ENCODE measurements at places on chromosomes 11 and 22.

GRCh38 chr22:37343863-37344734 is 61.8 kb downstream of the CYTH4 start:
- DNase-seq: no peak

DNA sequence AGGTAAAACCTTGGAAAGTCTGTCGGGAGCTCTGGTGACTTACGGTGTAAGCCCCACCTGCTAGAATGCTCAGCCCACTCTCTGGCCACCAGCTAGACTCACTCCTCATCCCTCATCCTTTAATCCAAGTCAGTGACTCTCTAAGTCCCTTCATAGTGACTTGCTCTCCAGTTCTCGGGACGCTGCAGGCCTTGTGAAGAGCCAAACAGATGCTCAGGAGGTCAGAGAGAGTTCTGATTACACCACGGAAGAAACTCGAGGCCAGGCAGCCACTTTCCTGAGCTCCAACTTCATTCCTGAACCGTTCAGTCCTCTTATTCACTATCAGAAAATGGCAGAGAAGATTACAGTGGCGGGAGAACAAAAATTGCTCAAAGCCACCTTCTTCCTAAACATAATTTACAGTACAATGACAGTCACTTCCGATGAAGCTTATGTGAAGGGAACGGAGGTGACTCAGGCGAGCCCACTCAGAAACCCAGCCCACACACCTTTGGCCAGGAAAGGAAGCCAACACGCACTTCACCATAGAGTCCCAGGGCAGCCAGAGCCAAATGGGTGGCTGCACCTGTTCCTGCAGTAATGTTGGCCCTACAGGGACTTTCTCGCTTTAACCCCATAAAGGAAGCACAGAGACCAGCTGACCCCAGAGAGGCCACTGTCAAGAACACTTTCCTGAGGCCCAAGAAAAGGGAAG is 100.4 kb downstream of the GALNT18 start:
- DNase-seq: no peak

- DNase-seq: no peak
Measured at GRCh38 chr11:66476173-66476840, 3.9 kb upstream of the DPP3 start.

DNA sequence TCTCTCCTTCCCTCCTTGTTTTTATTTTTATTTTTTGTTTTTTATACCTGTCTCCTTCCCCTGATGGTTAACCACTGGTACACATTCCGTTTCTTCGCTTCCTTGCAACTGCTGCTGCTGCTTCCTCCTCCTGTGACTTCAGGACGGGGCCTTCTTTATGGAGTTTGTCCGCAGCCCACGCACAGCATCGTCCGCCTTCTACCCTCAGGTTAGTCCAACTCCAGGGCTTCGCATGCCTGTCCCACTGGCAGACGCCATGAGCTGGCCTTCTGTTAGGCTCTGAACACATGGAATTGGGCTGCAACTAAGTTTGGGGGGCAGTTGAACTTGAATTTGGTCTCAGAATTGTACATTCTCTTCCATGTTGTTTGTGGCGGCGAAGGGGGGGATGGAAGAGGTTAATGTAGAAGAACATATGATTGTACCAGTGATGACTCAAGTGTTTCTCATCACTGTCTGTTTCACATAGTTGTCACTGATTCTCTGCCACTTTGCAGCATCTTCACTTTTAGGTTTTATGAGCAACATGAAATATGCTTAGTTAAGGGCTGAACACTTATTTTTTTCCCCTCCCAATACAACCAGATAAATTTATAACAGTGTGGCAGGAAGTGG is 83.0 kb upstream of the YWHAH start:
- no peak for DNase-seq

GRCh38 chr22:42720263-42721044 is at the start of gene A4GALT:
TSS of gene A4GALT (minus strand) at chr22:42720870. CDS start at chr22:42693951, 26,919 bp downstream.
- no peak for DNase-seq

DNA sequence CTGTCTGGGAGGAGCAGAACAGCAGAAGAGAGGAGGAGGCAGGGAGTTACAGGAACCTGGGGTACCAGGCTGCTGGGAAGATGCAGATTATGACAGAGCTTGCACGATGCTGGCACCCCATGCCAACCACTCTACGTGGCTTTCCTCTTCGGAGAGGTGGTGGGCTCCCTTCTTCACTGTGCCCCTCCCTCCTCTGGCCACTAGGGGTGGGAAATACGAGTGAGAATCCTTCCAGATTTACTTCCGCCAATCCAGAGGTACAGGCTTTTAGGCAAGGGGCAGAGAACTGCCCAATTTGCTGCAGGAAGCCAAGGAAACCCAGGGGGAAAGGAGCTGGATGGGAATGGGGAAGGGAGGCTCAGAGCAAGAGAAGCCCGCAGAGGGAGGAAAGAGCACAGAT is 12.3 kb downstream of the HYOU1 start:
- no peak for DNase-seq

DNA sequence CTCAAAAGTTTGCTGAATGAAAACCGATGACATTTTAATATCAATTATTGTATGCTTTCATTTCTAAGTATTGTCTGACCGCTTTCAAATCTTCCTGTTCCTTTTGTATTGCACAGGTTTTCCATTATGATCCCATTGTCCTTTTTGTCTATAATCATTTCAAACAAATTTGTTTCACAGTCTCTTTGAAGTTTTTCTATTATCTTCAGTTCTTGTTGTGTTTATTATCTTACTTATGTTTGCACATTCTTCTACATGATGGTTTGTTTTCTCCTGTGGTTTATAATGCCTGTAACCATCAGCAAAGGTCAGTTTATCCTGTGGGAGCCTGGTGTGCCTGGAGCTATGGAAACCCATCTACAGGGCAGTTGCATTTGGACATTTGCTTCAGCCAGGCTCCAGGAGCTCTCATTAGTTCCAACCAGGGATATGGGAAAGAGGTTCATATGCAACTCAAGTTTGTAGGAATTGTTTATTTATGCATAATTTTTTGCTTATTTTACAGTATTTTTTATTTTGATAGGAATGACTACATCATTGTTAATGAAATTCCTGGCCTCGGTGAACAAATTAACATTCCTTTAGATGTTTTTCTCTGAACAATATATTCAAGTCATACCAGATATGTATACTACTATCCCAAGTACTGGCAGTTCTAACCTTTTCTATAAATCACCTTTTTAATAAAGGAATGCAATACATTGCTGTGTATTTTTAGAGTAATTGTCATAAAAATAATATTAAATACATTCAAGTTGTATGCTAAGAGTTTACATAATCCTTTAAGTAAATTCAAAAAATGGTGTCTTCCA is 179.2 kb downstream of the SBF2 start:
- no peak for DNase-seq

DNA sequence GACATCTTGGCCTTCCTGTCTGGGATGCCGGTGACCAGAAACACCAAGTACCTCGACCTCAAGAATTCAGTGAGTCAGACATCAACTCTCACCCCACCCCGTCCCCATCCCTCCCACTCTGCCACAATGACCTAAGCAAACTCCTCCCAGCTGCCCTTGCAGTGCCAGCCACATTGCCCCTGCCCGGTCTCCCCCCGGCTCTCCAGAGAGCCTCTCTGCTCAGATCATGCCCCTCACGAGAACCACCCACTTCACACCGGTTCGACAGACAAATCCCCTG is 23.6 kb upstream of the MYRF start:
- DNase-seq: no peak

- DNase-seq: no peak
Measured at GRCh38 chr22:35437049-35437448, 37.1 kb downstream of the MCM5 start.

DNA sequence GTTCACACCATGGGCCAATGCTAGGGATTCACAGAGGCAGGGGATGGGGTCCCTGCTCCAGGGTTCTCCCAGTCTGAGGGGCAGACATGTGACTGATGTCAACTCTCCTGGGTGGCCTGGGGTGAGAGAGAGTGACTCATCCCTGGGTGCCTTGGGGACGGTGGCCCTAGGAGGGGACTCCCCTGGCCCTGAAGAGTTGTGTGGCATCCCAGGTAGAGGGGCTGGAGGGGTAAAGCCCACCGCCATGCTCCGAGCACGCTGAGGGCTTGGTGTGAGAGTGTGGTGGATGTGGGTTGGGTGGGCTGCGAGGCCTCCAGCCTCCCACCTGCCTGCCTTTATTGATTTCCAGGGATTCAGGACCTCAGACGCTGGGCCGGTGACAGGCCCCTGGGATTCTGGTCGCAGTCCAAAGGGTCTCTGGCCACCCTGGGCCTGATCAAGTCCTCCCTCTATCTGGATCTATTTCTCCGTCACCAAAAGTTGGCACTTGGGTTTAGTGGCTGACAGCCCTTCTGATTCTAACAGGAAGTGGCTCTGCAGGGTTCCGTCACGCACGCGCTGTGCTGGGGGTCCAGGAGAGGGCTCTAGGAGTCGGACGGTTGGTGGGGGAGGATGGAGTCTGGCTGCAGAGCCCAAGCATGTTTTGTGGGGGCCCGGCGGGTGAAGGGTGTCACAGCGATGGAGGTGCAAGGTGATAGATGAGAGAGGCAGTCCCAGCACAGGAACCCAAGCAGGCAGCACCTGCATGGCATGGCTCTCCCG is 27.3 kb upstream of the WNT7B start:
- no peak for DNase-seq

DNA sequence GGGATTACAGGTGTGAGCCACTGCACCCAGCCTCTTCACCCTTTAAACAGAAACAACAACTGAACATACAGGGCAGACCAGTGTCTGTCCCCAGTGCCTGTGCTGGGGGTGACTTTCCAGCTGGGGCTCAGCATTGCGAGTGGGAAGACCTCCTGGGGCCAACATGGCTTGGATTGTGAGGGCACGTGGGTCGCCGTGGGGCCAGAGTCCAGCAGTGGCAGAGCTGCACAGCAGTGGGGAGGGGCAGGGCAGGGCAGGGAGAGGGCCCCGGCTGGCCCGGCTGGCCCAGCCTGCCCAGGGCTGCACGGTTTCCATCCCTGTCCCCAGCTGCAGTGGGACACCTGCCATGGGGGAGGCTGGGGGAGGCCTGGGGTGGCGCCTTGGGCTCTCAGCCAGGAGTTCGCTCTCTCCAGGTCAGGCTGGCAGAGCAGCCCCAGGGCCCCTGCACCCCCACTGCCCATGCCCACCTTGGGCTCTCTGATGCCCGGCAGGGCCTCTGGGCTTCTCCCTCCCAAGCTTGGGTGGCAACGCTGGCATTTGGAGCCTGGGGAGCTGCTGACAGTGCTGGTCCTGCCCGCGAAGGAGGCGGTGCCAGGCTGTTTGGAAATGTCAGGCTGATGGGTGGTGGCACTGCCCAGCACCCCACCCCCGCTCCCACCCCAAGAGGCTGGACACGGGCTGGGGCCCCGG is 30.5 kb upstream of the CCDC188 start:
- no peak for DNase-seq

DNA sequence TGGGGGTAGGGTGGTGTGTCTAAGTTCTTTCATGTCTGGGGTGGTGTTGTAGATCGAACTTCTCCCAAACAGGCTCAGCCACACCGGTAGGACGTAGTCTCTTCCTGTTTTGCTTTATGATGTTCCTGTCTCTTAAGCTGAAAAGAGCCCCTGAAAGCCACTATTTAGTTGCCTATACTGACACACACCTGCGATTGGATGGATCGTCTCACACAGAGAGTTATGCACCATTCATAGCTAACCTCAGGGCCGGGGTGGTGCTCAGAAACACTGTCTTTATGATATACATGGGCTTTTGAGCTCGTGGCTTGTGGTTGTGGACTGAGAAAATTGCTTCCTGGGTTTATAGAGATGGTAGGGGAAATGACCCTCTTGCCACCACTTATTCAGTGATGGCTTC is 137.6 kb downstream of the TEAD1 start:
- DNase-seq: no peak

DNA sequence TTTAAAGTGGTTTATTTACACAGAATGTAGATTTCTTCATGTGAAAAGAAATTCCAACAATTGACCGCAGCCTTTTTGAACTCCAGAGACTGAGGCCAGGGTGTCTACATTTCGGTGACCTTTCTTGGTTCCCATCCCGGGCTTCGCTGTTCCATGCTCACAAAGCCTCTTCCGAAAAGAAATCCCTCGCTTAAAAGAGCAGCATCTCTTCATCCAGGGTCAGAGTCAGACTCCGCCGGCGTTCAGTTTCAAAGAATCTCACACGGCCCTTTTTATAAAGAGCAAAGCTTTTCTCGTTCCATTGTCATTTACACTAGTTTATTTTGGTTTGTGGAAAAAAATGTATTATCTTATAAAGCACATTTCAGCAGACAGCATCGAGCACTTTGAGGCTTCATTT is 530.6 kb upstream of the B3GAT1 start:
- no peak for DNase-seq

GRCh38 chr22:37197451-37198257 is 9.6 kb upstream of the C1QTNF6 start:
- peak; percentile 56 for DNase-seq

DNA sequence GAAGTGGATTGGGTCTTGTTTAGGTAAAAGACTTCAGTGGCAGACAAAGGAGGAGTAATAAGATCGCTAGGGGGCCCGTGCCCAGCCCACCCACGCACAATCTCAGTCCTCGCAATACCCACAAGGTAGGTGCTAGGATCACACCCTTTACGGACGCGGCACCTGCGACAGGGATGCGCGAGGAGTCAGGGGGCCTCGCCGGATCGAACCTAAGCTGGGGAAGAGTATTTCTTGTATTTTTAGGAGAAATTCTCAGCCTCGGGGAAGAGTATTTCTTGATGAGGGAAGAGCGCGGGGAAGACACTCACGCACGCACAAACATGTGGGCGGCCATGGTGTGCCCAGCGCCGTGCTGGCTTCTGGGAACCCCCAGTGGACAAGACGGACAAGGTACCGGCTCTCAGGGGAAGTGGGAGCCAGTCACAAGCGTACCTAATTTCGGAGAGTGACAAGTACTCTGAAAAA is 745 bp upstream of the FAM118A start:
- DNase-seq: no peak

- DNase-seq: no peak
Measured at GRCh38 chr11:13160806-13161205, 116.8 kb upstream of the BMAL1 start.

GRCh38 chr11:123527526-123527925 is 97.5 kb downstream of the GRAMD1B start:
- no peak for DNase-seq

DNA sequence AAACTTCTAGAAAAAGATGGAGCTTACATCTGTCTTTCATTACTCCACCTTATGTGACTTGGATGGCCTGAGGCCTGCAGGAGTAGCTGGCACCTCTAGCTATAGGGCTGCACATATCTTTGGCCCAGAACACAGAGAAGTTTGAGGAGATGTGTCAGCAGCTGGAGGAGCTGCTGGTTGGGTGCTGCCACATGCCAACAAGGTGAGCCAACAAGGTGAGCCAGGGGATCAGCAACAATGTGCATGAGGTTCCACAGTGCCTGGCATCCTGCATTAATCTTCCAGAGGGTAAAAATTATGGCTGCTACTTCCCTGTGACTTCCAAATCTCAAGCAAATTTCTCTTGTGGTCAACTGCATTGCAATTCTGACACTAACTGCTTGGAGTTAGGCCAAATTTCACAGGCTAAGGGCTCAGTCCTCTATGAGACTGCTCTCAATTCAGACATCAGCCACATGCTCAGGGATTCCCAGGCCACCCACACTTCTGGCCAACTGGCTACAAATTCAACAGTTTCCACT is 16.0 kb downstream of the RBM7 start:
- no peak for DNase-seq

GRCh38 chr11:74282914-74283371 is 28.5 kb downstream of the P4HA3 start:
- DNase-seq: no peak

Measured in NCI-H1092 (cell line).